Stimulated activated CD4-positive, alpha-beta T cell treated with anti-CD3 and anti-CD28 coated beads, TNF-alpha, amount 100 ng/mL, for 1 hour (primary cell): ENCODE measurements at places on chromosomes 2 and 18.

DNA sequence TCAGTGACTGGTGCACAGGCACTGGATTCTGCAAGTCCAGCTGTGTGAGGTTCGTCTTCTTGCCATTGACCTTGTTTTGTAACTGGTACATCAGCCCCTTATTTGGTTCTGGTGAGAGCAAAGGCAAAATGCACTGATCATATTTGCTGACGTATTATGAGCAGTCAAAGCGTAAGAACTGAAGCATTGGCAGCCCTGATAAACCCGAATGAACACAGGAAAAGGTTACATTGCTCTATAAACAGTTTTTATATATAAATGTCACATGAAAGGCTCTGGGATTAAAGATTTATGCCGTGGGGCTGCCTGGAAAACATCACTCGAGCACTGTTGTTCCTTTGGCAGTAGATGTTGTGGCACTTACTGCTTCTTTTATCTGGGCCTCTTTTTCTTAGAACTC is 167.9 kb downstream of the IRS1 start:
- DNase-seq, result no peak

DNA sequence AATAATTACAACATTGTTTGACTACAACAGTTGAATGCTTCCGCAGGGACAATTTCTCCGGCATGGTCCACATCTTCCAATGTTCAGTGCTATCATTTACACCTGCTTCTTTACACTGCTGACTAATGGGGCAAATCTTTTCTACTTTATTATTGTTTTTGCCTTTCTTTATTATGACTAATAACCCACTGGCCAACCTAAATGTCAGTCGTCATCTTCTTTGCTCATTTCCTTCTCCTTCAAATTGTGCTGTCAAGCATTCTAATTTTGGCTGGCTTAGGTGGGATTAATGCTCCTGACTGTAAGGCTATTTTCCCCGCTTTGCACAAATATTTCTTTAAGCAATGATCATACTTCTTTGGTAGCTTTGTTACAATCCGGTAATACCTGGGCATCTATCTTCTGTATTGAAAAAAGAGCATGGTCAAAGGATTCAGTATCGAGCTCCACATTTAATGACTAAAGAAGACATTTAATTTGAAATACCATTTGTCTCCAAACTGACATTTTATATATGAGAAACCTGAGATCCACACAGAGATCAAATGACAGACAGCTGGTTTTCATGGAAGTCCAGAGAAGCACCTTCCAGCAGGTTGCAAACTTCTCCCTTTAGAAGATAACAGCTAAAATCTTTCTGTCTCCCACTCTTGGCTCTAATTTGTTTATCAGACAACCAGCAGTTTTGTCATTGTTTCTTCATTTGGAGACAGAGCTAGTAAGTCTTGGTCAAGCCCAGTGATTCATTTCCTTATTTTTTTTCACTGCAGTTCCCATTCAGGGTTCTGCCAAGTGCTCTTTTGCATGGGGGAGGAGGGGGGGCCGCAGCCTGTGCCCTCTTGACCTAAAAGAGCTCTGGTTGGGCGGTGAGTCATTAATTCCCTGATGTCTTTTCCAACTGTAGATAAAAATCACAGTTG is 132.9 kb downstream of the SOCS6 start:
- DNase-seq, result no peak

DNA sequence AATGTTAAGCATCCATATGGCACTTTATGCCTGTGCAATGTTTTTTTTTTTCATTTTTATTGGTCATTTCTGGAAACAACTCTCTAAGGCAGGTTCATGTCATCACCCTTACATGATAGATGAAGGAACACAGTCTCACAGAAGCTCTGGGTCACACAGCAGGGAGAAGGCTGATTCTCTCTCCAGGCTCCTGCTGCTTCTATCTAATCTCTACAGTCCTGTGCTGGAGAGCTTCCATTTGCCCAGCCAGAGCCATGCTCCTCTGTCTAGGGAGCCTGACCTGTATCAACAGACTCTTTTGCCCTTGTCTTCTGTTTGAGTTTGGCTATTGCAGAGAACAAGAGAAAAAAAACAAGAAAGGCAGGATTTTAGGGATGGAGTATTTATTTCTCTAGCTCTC is 584.8 kb downstream of the MBD2 start:
- no peak for DNase-seq

GRCh38 chr2:112656679-112657078 is 10.9 kb downstream of the SLC20A1 start:
- DNase-seq, result no peak

DNA sequence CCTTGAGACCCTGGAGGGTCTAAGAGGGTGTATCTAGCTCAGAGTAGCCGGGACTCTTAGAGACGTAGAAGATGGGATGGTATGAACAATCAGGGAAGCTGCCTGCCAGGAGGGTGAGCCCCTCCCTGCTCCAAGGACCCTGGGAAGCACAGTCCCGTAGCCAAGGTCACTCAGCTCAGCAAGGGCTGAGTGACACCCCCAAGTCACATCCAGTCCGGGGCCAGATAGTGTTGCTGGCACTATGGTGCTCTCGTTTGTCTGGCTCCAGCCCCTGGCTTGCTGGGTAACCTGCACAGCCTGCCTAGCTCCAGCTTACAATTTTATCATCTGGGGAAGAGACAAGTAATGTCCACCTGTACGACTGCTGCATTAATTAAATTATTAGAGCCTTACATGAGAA is 22.3 kb downstream of the REEP1 start:
- DNase-seq, result no peak

GRCh38 chr18:45014047-45014501 is 333.4 kb downstream of the SETBP1 start:
- no peak for DNase-seq

GRCh38 chr18:5975111-5976002 is 80.0 kb upstream of the TMEM200C start:
- no peak for DNase-seq

- no peak for DNase-seq
These were observed 26.8 kb upstream of the SP3 start for GRCh38 chr2:173991856-173992588.

DNA sequence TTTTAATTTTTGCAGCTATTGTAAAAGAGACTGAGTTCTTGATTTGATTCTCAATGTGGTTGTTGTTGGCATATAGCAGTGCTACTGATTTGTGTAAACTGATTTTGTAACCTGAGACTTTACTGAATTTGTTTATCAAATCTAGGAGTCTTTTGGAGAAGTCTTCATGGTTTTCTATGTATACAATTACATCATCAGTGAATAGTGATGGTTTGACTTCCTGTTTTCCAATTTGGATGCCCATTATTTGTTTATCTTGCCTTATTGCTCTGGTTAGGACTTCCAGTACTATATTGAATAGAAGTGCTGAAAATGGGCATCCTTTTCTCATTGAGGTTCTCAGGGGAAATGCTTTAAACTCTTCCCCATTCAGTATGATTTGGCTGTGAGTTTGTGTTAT is 99.7 kb downstream of the GULP1 start:
- DNase-seq, result no peak

DNA sequence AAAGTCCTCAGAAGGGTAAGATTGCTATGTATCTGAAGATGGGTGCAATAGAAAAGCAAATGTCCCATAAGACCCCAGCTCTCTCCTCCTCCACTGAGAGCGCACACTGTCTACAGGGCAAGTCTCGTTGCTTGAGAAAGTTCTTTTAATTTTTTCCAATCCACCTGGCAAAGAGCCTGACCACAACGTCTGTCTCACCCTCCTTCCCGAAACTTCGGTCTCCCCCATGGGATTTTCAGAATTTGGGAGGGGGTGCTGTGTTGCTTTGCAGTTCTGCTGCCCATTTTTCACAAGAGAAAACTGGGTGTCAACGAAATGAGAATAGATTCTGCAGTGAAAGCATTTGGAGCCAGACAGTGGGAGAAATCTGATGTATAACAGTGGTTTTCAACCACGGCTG is 40.4 kb downstream of the SERTAD2 start:
- no peak for DNase-seq

DNA sequence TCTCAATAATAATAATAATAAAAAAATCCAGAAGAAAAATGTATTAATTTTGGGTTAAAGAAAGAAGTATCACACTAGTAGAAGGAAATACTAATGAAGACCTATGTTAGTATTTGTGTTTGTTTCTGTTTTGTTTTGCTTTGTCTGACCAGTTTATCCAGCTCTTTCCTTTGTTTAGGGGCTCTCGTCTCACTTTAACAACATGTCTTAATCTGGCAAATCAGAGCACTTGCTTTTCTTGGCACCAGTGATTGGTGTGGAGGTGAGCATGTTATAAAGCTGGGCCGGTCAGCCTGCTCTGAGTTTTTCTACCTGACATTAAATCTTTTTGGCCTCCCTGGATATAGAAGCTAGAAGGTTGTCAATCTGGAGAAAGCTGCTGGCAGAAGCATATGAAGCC is 15.1 kb upstream of the MEX3C start:
- no peak for DNase-seq

DNA sequence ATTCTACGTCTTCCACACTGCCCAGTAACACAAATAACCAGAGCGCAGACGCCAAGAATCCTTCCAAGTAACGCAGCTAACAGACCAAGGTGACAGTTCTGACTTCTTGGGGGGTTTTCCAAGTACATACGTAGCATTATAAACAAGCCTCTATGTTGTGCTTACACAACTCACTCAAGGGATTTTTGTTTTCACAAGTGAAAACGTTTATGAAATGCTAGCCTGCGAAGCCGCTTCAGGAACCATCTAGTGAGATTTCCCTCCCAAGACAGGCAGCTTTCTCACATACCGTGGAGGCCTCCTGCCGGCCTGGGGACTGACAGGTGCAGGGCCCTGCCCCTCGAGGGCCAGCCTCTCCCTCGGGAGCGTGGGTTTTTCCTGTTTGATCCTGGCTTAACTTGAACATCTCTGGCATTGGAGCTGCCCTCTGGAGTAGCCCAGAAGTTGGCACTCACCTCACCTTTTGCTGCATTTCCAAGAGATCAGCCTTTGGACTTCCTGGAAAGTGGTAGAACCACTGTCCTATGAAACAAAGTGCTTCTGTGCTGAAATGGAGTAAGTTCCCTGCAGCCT is 151.1 kb downstream of the MBP start:
- DNase-seq, result no peak

DNA sequence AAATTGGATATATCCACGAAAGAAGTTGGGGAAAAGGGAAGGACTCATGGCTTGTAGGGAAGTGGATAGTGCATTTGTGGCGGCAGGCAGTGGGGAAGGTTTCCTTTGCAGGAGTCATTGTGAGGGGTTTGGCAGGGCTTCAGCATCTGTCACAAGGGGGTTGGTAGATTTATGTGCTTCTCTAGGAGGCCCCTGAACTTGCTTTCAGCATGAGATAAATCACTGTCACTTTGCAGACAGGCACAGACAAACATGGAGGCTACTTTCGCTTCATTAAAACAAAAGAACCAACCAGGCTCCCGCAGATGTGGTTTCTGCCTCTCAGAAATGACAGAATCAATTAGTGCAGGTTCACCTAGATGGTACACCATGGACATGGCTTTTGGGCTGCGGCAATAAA is 340.7 kb downstream of the TGIF1 start:
- DNase-seq, result no peak

DNA sequence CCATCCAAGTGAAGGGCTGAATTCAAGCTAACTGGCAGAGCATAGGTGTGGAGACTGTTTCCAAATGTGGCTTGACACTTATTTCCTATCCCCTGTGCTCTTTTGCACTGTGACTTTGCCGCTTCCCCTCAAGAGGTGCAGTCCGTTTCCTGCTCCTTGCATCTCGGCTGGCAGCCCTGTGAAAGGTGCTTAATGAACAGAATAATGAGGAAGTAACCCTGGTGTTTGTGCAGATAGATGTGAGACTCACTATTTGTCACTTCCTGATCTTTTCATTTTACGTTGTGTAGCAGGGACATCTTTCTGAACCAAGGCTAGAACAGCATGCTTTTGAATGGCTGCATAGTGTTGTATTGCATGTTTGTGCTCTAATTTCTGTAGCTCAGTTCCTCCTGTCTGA is 60.8 kb downstream of the CEP192 start:
- DNase-seq, result no peak

- DNase-seq, result no peak
These were observed 156.9 kb upstream of the ITGA6 start for GRCh38 chr2:172270278-172271079.

- no peak for DNase-seq
These were observed 721.2 kb downstream of the GALR1 start for GRCh38 chr18:77970814-77971213.

- no peak for DNase-seq
These were observed 34.9 kb upstream of the LCLAT1 start for GRCh38 chr2:30412047-30412683.

DNA sequence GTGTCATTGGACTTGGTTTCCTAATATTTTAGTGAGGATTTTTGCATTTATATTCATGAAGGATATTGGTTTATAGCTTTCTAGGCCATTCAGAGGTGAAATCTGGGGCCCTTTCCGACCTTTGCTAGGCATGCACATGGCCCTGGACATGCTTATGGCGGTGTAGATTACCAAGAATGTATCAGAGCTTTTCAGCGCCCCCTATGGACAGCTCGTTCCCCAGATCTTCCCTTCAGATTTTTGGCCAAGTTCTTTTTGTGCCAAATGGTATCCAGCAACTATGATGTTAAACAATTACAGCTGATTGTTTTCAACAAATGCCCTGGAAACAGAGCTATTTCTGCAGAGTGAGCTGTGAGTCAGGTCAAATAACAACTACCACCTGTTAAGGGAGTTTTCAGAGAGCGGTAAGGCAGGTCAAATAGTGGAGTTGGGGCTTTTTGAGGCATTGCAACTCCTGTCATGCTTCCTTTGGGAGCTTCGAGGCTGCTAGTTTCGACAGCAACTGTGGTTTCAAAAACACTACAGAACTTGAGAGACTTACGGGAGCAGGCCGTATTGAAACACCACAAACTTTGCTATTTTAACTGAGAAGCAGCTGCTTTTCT is 188.3 kb downstream of the ZNF516 start:
- DNase-seq, result no peak

DNA sequence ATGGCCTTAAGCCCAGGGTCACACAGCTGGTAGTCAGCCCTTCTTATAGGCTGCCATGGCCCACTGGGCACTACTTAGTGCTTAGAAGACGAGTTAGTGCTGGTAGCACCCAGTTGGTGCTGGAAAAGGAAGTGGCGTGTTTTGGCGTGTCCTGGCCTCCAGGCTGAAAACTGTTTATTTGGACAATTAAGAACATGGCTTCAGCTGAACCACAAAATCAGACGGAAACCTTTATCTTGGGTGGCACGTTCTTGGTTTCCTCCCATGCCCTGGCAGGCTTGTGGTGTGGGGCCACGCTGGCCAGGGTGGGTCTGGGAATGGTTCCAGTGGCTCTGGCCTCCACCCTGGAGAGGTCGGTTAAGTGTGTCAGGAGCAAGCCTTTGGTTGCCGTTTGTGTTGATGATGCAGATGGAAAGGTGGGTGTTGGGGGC is 141.5 kb upstream of the HAAO start:
- no peak for DNase-seq

GRCh38 chr2:113806217-113806913 is 49.9 kb upstream of the SLC35F5 start:
- no peak for DNase-seq

DNA sequence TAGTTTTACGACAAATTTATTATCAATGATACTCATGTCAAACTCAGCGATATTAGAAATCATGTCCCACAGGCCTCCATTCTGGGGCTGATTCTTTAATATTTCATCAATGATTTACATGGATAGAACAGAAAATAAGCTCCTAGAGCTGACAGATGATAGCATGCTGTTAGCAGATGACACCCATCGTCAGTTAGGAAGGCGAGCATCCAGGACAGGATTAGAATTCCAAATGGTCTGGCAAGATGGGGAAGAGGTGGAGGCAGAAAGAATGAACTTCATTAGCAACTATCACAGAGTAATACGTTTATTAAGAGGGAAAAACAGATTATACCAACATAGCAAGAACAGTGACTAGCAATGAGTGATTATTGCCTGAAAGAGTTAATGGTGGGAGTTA is 46.2 kb upstream of the ACVR1 start:
- DNase-seq, result no peak
